ENCODE measurements at places on chromosomes 16 and 17. TPM values are rescaled to one million over a fixed set of nuclear protein-coding genes. Genes with fewer than 3 reads are reported as not detected.

NFAT5 gene
- 1.9 TPM for polyA plus RNA-seq

KIF2B gene
- not detected for polyA plus RNA-seq

KCNAB3 gene
- polyA plus RNA-seq, result 0.71 TPM

- H3K36me3 ChIP-seq, result no peaks in the 10 kb centered on the region
- no peaks in the 10 kb centered on the region for H3K27me3 ChIP-seq
- peak within 1 kb of the TSS; percentile 57 for H3K4me3 ChIP-seq
- no peak within 1 kb of the TSS for H3K27ac ChIP-seq
- H3K4me1 ChIP-seq, result no peaks in the 10 kb centered on the region
- peak; percentile 97 for DNase-seq
These were observed at the start of gene DNAH2 for GRCh38 chr17:7716901-7717755. Gene DNAH2, plus strand, starts transcription at chr17:7717744. Its CDS starts 1,991 bp downstream, at chr17:7719735.

GRCh38 chr17:68101075-68101986, 65.8 kb downstream of the KPNA2 start:
- H3K36me3 ChIP-seq, result no peaks in the 10 kb centered on the region
- H3K4me1 ChIP-seq, result peaks cover 7% of the 10 kb centered on the region
- peak overlapping the region; percentile 78 for H3K4me3 ChIP-seq
- peak; percentile 98 for DNase-seq

GRCh38 chr16:83891742-83892141, 7.2 kb upstream of the MLYCD start:
- no peak for DNase-seq
- H3K36me3 ChIP-seq, result no peaks in the 10 kb centered on the region
- no peaks in the 10 kb centered on the region for H3K4me1 ChIP-seq
- no peaks in the 10 kb centered on the region for H3K27me3 ChIP-seq
- H3K27ac ChIP-seq, result no peak overlapping the region

DNA sequence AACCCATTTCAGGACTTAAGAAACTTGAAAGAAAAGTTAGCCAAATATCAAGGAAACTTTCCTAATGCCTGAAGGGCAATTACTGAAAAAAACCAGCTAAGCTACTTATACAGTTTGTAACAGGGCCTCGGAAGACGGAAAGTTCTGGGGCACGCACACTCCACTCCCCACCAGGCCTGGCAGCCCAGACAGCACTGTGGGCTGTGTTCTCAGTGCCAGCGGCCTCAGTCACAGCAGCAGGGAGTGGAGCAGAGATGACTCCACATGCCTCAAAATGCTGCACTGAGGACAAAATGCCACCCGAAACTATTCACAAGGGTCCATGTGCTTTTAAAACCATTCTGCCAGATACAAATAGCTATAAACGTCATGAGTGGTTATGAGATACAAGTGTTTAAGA, 6.3 kb upstream of the ECI1 start:
- H3K27me3 ChIP-seq, result no peaks in the 10 kb centered on the region
- H3K4me3 ChIP-seq, result no peak overlapping the region
- H3K36me3 ChIP-seq, result peaks cover 5% of the 10 kb centered on the region
- no peak for DNase-seq
